Activated naive CD8-positive, alpha-beta T cell treated with anti-CD3 and anti-CD28 coated beads, Interleukin-2, amount 50 U/mL, for 16 hours (primary cell): ENCODE measurements at places on chromosomes 3 and 15.

- no peak for DNase-seq
Observed at GRCh38 chr15:91235376-91235775, 135.3 kb downstream of the SV2B start.

DNA sequence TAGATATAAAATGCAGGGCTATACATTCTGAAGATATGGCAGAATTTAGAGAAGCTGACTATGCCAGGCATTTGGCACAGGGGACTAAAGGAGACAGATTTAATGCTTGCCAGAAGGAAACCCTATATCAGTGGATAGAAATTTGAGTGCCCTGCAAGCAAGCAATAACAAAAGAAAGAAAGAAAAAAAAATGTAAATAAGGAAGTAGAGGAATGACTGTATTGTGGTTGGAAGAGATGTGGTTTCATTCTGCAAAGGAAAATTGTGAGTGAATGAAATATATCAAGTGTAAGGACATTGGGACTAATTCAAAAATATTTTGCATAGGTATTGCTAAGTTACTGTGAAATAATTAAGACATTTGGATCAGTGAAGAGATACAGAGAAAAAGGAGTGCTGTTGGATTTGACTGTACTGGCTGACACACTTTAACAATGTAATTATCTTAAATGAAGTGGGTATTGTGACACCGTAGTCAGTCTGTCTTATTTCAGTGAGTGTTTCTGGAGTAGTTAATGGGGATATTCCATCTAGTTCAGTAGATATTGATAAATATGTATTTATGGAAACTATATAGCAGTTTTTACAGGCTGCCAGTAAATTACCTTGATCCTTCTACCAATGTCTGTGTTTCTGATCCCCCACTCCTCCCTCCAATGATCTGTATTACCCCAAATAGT, 418.2 kb downstream of the CNTN4 start:
- DNase-seq, result no peak

- no peak for DNase-seq
Observed at GRCh38 chr3:97705764-97706163, 58.8 kb upstream of the ARL6 start.

GRCh38 chr3:54008099-54008498, 114.3 kb upstream of the CACNA2D3 start:
- DNase-seq, result no peak

- DNase-seq, result no peak
Observed at GRCh38 chr3:48859206-48859605, 11.5 kb upstream of the PRKAR2A start.

- DNase-seq, result no peak
Observed at GRCh38 chr3:165852711-165853110, 15.5 kb upstream of the BCHE start.

GRCh38 chr3:123582315-123582714, 2.5 kb downstream of the HACD2 start:
- DNase-seq, result no peak

DNA sequence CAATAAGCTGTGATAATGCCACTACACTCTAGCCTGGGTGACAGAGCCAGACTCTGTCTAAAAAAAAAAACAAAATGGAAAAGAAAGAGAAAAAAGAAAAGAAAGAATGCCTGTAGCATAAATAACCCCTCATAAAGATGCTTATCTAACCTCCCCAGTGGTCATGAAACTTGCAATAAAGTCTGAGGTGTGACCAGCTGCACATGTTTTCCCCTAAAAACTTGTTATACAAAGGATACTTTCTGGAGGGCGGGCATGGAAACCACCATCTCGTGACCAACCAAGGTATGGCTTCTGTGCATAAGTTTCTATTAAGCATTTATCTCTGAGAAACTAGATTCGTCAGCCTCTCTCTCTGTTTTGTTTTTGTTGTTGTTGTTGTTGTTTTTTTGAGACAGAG, 21.8 kb downstream of the CCDC32 start:
- no peak for DNase-seq

- no peak for DNase-seq
Observed at GRCh38 chr15:45689616-45690015, 54.8 kb downstream of the SQOR start.

GRCh38 chr3:65676580-65676979, 362.1 kb downstream of the MAGI1 start:
- no peak for DNase-seq

DNA sequence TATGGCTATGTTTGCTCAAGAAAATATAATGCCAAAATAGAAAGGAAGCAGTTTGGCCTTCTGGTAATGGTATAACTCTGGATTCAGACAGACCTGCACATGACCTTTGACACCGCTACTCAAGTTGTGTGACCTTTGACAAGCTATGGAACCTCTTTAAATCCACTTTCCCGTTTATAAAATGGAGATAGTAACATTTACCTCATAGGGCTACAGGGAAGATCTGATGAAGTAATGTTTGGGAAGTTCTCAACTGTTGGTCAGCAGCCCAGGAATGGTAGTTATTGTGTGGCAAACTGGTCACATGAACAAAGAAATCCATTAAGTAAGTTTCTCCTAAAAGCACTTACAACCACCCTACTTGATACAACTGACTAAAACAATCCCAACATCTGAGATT, 95.1 kb upstream of the PHLDB2 start:
- no peak for DNase-seq

DNA sequence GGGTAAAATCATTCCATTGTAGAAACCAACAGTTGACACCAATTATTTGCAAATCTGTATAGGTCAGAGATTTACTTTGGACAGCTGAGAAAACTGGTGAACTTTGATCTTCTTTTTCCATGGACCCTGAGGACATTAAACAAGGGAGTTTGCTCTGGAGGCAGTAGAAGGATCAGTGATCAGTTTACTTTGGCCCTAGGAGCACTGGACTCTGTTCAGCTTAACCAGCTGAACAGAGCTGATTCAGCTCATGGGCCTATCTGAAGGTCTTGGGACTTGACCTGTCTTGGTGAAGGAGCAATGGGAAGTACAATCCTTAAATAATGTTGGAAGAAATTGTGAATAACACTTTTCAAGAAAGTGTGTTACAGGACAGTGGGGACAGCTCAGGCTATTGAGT, 15.2 kb upstream of the TF start:
- DNase-seq, result no peak

GRCh38 chr3:52270252-52270754, 8.1 kb downstream of the WDR82 start:
- no peak for DNase-seq

DNA sequence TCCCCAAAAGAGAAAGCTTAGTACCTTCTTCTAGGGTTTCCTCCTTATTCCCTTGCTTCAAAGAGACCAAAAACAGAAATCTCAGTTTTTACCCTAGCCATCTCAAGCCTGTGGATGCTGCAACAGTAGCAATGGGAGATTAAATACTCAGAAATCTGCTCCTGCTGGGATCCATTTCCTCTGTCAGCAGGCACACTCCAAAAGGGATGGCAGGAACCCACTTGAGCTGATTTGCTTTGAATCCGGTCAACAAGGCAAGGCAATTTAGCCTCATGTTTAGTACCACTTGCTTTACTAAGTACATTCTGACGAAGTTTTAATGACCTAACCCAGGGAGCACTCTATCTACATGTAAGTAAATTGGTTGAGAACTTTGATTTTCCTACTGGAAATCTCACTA, 590.0 kb upstream of the ADAMTS9 start:
- no peak for DNase-seq

DNA sequence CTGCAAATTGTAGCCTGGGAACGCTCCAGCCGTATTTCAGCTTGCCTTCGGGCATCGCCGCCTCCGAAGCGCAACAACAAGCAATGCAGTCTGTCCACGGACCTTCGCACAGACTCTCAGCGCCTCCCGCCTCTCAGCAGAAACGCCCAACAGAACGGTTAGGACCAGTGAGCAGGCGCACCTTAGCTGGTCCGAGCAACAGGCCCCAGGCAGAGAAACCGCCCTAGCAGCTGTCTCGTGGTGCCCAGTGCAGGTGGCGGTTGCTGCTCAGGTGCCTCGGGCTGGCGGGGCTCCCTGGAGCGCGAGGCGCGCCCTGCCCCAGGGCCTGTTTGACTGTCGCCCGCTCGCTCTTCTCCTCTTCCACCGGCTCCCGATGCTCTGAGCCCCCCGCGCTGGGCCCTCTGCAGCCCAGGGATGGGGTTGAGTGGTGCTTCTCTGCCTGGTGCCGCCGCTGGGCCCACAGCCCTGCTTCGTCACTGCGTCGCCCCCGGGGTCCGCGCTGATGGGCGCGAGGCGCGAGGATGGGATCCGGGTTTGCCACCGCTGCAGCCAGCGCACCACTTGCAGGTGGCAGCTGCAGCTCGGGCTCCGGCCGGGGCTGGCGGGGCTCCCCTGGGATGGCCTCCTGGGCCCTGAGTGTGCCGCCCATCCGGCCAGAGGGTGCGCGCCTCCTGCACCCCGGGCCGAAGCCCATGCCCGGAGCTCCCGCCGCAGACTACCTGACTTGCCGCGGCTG, 268.4 kb upstream of the FRG2C start:
- DNase-seq, result no peak

DNA sequence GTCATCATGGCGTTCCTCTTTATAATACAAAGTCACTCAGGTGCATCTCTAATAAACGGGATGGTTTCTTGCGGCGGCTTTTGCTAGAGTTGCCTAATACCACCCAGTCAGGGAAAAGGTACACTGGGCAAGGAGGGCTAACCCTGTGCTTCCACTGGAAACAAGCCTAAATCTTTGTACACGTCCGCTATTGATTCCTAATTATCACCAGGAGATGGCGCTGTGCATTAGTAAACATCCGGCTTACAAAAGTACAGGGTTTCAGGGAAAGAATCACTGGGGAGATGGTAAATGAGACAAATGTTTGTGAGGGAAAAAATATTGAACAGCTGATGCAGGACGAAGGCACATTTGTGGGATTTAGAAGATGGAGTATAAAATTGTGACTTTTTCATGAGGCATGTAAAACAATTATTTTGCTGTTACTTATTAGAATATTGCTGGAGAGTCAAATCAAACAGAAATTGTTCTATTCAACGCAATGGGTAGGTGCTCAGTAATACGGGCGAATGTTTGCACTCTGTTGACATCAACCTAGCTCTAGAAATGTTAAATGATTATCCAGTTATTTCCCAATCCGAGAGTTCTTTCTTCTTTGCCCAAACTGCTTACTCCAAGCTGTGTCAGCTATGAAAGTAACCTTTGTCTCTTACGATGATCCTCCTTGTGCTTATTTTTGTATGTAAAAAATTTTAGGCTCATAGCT, 50.6 kb downstream of the GMNC start:
- no peak for DNase-seq

GRCh38 chr3:120420928-120421551, 29.8 kb downstream of the FSTL1 start:
- DNase-seq, result no peak

DNA sequence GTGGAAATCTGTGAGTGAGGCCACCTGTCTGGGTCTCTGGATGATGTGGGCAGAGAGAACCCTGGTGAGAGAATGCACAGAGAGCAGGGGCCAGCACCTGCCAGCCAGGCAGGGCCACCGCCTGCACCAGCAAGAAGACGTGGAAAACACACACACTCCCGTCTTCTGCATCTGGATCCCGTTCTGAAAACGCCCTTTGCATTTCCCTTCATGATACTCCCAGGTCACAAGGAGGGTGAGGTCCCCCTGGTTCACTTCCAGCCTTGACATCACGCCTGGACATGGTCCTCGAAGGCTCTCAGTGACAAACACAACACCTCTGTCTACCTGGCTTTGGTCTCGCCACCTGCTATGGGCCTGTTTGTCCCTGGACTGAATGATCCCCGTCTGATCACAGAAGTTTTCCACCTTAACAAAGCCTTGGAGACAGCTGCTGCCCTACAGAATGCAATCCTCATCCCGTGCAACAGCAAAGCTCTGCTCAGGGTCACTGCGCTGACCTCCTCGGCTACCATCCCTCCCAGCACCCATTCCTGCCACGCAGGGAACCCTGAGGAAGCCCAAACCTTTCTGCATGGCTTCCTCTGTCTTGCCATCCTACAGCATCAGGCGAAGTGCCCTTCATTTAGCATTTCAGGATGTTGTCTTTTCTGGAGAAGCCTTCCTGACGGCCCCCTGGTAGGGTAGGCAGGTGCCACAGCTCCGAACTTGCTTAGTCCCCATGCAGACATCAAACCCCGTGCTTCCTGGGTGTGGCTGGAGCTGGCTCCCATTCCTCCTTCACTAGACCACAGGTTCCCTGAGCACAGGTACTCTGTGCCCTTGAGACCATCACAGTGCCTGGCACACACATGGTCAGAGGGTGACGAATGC, 122.5 kb downstream of the ATP10A start:
- DNase-seq, result no peak

- no peak for DNase-seq
Observed at GRCh38 chr15:85752491-85752961, 42.2 kb downstream of the KLHL25 start.

DNA sequence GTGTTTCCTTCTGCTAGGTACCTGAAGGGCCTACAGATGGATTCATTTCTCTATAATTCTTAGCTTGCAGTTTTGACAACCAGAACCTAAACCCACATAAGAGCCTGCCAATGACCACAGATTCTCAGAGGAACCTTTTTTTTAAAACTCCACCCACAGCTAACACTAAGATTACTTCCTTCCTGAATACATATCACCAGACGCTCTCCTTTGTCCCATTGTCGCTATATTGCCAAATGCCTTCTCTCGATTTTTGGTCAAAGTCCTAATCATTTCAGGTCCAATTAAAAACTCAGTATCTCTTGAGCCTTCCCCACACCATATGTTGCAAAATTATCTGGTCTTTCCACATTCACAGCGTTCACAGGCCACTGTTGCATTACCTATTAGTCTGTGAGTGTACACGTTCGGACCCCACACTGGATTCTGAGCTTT, 12.4 kb downstream of the ZNF710 start:
- DNase-seq, result no peak

- DNase-seq, result no peak
Observed at GRCh38 chr3:111885578-111885977, 26.5 kb downstream of the PHLDB2 start.

GRCh38 chr3:13866041-13866965, 13.6 kb downstream of the WNT7A start:
- DNase-seq, result no peak

GRCh38 chr15:48298914-48299313, 32.3 kb upstream of the DUT start:
- no peak for DNase-seq

DNA sequence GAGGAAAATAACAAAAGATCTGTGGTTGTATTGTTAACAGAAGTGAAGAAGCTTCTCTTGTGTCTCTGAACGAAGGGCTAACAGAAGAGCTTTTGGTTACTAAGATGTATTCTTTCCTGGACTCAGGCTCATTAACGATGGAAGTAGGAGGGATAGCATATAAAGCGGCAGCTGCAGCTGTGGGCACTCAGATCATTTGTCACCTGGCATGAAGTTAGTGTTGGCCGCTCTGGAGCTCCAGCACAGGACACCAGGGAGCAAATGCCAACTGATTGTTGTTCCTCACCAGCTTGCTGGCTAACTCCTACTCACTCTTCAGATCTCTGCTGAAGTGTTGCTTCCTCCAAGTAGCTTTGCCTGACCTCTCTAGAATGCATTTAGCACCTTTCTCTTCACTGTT, 15.5 kb upstream of the SLITRK3 start:
- DNase-seq, result no peak

DNA sequence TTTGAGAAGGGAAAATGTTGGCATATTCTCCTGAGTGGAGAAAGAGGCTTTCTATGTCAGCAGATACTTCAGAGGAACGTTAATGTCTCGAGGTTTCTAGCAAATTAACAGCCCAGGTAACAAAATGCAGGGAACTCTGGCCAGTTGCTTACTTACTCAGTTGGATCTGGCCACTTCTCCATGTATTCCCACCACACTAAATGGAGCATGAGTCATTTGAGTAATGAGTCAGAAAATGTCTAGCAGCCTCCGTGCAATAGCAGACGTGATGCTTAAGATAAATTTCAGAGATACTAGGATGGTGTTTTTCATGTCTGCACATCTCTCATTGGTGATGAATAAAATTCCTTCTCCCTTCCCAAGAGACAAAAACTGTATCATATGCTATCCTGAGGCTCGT, 671.5 kb downstream of the FHIT start:
- DNase-seq, result no peak
